NCI-H146 (cell line): ENCODE measurements at places on chromosomes 1 and 21.

DNA sequence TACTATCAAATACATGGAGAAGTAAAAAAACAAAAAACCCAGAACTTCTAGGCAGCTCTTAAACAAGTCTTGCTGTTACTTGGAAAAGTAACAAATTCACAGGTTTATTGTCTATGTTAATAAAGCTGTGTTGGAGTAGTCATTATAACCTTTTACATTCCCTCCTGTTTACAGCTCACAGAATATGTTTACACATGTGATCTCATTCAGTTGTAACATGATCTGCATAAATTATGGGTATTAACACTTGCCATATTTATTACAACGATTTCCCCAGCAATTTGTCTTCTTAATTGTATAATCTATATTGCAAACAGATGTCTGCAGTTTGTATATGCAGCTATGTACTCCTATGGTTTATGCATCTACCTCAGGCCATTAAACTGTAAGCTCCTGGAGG is 28.6 kb downstream of the ERG start:
- DNase-seq = peak; percentile 10

DNA sequence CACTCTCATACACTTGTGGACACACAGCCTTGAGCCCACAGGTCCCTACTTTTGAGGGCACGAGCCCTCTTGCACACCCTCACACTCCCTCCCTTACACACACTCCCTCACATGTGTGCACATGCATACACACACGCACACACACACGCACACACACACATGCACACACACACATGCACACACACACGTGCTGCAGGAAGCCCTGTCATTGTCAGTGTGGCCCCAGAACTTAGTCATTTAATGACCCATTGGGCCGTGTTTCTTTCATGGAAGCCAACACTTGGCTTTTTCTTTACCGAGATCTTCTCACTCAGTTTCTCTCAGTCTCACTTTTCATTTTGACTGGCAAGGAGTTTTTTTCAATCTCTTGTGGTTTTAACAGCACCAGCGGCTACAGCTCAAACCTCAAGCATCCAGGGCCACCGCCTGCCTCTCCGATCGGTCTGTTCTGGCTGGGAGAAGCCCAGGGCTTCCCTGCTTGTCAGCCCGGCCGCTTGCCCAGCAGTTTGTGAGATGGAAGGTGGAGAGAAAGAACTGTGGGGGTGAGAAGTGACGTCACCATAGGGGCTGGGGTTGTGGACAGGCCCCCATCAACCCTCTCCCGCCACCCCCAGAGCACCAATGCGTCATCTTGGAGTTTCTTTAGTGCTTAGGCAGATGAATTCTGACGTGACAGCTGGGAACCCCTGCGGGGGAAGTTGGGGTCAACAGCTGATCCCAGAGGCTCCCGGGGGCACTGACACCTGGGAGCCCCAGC is 15.8 kb upstream of the TNFRSF8 start:
- DNase-seq = no peak

- DNase-seq = no peak
These were observed 29.6 kb downstream of the DUSP10 start for GRCh38 chr1:221712198-221712684.

DNA sequence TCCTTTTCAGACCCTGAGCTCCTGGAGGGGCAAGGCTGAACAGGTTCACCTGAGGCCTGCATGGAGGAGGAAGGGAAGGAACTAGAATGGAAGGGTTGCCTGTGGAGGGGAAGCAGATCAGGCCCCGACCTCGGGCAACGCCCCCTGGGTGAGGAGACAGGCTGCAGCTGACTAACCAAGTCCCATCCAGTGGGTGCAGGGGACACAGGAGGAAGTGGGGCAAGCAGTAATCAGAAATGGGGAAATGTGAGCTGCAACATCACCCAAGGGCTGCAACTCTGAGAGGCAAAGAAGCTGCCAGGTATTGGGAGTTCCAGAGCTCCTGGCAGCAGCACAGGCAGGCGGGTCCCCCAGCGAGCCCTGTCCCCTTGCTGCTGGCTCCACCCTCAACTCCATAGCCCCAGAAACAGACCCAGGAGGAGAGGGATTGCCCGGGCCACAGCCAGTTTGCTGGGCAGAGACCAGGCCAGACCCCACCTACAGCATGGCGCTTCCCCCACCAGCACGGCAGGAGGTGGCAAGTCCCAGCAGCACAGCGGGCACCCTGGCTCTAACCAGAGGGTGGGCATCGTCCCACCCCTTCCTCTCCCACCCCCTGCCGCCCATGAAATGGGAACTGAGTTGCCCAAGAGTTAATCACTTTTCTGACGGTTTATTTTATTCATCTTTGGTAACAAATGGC is 38.5 kb downstream of the MRPL37 start:
- DNase-seq = no peak

DNA sequence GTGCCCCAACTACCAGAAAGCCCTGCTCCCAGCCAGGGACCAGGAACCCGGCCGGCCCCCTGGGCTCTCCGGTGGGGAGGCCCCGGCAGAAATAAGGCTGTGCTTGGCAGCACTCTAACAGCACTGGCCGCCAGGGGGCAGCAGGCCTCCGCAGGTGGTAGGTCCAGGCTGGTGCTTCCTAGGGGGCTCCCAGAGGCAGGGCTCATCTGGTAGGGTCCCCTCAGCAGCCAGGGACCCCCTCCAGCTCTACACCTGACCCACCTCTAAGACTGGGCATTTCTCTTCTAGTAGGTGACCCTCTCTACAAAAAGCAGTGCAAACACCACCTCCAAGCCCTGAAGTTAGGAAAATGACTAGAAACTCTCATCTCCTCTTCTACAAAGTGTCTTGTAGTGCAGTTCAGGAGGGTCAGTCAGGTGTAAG is 85.6 kb downstream of the STUM start:
- peak; percentile 60 for DNase-seq
